ENCODE measurements at places on chromosomes 4 and X.
A peak's percentile ranks its signal among the peaks of the same experiment; 100 is the strongest.

DNA sequence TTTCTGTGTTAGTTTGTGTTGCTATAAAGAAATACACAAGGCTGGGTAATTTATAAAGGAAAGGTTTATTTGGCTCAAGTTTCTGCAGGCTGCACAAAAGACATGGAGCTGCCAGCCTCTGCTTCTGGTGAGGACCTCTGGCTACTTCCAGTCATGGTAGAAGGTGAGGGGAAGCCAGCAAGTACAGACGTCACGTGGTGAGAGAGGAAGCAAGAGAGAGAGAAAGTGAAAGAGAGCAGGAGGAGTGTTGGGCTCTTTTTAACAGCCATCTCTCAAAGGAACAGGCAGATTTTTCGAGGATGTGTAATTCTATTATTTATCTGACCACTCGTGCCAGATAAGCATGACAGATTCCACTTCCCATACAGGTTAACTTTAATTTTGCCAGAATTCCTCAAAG lies 1199.1 kb downstream of the ADGRL3 start:
- no peak for DNase-seq

DNA sequence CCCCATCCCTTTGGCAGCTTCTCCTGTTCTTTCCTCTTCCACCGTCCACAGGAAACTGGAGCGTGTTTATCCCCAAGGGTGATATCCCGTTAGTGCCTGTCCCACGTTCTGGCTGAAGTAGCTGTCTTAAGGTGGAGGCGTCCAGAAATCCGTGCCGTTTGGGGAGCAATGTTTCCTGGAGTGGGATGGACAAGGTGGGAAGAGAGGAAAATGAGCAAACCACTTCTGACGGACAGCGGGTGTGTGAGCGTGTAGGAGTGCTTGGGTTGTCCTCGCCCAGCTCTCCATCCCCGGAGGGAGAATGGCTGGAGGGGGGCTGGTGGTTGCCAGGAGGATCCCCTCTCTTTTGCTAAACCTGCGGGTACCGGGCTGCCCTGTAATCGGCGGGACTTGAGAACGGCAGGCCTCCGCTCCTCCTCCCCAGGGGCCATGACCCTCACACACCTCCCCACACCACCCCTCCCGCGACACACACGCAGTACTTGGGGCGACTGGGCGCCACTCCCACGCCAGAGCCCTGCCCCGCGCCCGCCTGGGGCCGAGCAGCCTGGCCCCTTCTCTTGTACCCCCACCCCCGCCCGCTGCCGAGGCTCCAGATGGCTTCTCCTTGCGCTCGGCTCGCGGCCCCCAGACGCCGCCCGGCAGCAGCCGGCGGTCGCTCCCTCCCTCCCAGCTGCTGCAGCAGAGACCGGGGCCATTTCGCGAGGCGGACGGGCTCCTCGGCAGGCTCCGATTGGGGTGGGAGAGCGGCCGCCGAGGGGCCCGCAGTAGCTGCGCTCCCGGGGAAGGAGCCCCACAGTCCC lies 13.9 kb upstream of the PRDM8 start:
- DNase-seq, result peak; percentile 39

DNA sequence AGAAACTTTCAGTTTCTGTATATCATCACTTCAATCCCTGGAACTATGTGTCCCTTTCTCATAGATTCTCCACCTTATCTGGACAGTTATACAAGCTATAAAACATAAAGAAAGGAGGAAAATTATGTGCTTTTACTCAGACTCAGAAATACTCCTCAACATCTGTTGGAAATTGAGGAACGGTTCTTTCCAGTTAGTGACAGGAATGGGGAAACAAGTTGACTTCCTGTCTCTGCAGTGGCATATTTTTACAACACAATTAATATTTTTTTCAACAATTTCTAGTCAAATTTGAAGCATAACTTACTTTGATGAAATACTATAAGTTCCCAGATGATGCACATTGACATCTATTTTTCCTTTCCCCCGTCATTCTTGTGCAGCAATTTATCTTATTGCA lies 27.9 kb downstream of the ABHD18 start:
- no peak for DNase-seq

GRCh38 chrX:153764786-153765137 lies 713 bp downstream of the PLXNB3 start:
- no peak for DNase-seq

DNA sequence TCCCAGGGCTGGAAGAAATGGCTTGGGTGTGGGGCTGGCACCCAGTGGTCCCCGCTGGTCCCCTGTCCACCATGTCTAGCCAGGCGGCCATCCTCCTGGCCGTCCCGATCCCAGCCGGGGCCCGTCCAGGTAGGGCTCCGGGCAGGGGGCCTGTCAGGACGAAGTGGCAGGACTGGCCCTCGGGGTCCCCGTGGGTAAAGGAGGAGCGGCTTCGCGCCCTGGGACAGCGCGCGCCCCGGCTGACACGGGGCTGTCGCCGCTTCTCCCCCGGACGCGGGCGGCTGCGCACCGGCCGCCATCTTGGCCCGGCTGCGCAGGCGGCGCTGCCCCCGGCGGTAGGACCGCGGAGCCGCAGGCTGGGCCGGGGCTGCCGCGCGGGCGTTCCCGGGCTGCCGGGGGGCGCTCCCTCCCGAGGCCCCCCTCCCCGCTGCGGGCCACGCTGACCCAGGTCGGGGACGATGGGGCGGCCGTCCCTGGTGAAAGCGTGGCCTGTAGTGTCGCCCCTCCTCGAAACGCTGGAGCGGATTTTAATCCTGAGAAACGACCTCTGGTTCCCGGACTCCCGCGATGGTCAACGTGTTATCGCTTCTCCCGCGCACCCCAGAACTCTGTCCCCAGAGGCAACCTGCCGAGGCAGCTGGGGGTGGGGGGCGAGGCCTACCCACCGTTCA lies 60.4 kb upstream of the BCOR start:
- DNase-seq, result peak; percentile 25

Data from activated CD4-positive, alpha-beta T cell treated with anti-CD3 and anti-CD28 coated beads, Interleukin-2, amount 50 U/mL, for 48 hours (primary cell).